Urinary bladder (tissue), 4 donors: ENCODE measurements at places on chromosomes 6 and 20. TPM values are rescaled to one million over a fixed set of nuclear protein-coding genes. Genes with fewer than 3 reads are reported as not detected.

DNA sequence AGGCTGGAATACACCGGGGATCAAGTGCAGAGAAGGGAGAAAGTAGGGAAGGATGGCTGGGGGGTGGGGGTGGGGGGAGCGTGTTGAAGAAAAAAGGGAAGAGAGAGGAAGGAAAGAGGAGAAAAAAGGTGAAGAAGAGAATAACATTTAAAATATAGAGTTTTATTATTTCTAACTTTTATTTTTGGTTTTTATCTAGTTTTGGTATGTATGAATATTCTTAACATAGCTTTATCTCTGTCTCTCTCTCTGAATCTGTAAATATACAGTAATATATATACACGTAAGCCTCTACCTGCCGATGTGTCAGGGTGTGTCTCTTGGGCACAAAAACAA is 30.0 kb downstream of the HLA-F start:
- DNase-seq = no peak

GRCh38 chr6:80988892-80989291 is 763.6 kb downstream of the TENT5A start:
- no peak for DNase-seq

DNA sequence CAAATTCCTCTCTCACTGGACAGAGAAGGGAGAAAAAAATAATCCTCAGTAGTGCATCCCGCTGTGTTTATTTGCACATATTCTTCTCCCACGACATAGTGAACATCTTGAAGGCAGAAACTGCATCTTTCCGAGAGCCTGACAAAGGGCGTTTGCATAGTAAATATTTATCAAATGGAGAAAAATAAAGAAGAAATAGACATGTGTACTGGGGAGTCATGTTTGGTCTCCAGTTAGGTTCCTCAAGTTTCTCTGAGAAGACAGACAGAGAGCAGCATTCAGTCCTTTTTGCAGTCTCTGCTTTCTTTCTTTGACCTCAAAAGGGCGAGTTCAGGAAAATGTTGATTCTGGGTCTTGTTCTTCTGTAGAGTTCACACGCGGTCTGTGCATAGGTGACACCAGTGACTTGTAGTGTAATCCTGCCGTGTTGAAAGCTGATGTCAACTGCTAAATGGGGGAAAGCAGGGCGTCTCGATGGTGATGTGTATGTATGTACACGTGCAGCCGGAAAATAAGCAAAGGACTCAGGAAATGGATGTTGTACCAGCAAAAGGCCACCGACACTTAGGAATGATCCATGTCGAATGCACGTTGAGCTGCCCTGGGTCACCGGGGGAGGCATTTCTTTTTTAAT is 285.6 kb downstream of the ZNF217 start:
- DNase-seq = no peak

DNA sequence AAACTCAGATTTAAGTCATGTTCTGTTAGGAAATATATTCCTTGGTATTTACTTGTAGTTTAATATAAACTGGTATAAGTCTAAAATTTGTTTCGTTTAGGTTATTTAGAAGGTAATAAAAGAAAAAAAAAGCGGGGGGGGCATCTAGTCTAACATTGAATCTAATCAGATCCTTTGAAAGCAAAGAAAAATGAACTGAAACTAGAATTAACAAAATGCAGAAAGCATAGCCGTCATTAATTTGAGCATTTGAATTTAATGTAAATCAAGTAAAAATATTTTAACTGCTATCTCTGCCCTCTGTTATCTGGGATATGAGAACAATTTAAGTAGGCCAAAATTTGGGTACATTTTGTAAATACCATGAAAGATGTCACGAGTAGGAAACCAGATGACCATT is 54.1 kb downstream of the SNX9 start:
- no peak for DNase-seq

DNA sequence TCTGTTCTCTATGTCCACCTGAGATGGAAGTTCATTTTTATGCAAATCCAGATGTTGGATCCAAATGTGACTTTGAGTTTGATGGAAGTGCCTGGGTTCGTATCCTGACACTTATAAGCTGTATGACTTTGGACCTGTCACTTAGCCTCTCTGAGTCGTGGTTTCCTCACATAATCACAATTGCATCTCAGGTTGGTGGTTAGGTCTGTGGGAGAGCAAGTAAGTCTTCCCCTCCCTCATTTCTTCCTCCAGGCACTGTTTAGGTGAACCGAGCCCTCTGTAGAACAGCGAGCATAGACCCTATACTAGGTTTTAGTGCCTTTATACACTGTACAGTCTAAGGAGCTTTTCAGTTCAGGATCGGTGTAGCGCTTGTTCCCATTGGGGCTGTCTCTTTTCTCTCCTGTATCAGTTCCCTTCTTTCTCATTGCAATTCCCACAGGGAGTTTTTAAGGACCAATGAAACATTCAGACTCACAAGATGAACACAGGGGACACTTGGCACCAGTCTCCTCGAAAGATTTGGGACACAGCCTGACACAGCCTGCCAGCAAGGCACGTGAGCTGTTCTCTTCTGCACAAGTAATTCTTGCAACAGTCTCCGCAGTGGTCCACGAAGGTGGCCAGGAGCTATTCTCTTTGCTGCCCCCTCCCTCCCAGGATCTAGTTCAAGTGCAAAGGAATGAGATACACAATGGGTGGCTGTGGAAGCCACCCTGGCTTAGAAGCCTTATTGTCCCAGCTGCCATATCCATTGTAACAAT is 11.8 kb downstream of the TOX2 start:
- DNase-seq = no peak

Gene GNAS-AS1
- total RNA-seq = 1.4 TPM

GRCh38 chr6:167578371-167578901 is 248.3 kb upstream of the AFDN start:
- no peak for DNase-seq

DNA sequence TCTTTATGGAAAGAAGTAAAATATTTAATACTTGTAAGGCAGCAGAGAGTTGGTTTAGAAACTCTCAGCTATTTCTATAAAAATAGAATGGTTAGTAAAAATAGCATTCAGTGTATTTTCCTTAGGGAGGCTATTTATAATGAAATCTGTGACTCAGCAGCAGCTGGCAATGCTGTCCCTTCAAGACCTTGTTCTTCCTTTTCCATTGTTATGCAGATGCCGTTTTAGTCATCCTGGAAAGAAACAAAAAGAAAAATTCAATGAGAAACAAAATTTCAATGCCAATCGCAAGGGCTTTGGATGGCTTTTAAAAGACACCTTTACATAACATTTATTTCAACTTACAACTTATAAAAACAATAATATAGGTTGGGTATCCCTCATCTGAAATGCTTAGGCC is 17.5 kb downstream of the MPC1 start:
- DNase-seq = no peak

- DNase-seq = no peak
Measured at GRCh38 chr20:24437196-24438082, 32.0 kb upstream of the SYNDIG1 start.

Gene CAGE1
- total RNA-seq = not detected

DNA sequence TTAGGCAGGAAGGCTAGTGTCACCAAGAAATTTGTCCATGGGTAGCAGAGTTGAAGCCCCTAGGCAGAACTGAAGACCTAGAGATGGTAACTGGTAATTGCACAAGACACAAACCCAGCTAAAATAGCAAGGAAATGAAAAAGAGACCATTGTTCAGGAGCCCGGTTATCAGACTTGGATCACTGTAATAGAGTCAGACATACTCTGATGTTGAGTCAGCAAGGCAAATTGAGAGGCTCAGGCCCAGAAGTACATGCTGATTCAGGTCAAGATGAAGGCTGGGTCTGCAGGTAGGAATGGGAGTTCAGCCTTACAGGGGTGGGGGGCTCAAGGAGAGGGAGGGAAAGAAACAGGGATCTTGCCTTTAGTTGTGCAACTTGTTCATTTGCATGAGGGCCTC is 6.5 kb upstream of the TMEM242 start:
- DNase-seq = no peak

Gene ACSS1
- 11.1 TPM for total RNA-seq

DNA sequence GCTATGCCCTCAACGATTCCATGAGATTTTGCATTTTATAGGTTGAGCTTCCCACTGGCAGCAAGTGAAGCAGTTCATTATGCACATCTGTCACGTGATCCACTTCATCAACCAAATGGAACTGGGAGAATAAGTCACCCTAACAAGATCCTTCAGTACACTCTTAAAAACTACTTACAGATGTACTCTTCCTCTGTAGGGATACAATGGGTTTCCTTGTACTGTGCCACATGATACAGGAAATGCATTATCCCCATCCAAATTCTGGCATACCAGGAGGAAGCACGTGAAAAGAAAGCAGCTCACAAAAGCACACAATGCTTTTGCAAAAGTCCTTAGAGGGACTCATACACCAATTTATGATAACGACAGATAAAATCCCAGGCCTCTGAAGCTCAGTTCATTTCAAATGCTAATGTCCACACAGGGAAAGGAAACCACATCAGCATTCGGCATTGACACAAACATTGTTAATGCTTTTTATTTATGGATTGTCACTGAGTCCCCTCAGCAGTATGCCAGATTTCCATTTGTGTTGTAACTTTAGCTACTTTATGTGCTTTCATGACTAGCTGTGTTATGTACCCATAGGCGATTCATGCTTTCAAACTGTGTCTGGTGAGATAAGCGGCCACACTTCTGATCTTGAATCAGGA is 58.1 kb upstream of the REV3L start:
- no peak for DNase-seq

Gene PRND
- 30.6 TPM for total RNA-seq

DNA sequence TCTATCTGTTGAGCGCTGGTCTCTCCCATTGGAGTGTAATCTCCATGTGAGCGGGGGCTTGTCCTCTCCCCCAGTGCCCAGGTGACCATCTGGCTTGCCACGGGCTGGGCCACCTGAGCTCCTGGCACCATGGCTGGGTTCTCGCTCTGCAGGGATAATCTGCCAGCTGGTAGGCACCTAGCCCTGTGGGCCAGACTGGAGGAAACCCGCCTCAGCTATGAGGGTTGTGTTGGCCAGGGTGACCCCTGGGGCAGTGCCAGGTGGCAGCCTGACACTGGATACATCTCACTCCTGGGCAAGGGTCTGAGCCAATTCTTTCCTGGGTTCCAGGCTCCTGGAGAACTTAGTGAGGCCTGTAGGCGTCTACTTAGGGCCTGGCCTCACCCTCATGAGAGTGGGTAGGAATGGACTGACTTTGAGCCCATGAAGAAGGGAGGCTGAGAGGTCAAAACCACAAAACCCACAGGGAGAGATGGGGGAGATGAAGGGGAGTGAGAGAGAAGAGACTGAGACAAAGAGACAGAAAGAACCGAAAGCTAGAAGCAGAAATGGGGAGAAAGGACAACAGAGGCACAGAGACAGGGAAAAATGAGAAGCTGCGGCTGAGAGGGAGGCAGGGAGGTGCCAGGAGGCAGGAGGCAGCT is 5.8 kb upstream of the SLC52A3 start:
- DNase-seq = no peak

DNA sequence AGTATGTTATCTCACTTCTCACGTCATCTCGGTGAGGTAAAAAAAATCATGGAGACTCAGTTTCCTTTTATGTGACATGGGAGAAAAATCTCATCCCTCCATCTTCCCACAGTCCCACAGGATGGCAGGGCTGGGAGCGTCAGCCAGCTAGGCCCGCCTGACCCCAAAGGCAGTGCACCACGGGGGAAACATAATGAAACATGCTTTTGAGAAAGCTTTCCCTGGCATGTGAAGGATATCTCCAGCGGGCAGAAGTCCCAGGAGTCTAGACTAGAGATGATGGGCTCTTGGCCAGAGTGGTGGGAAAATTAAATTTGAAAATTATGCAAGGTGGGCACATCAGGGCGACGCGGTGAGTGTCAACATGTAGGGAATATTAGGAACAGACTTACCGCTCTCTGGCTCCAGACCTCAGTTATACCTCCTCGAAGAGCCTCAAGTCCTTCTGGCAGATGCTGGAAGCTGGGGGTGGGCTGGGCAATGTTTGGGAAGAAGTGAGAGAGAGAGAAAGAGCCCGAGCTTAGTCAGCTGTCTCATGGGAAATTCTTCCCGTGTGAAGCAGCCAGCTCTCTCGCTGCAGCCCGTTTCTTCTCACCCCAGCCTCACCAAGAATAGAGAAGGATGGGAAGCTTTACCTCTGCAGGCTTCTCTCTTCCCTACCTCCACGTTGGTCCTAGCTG is 52.3 kb downstream of the MOCS1 start:
- DNase-seq = no peak

DNA sequence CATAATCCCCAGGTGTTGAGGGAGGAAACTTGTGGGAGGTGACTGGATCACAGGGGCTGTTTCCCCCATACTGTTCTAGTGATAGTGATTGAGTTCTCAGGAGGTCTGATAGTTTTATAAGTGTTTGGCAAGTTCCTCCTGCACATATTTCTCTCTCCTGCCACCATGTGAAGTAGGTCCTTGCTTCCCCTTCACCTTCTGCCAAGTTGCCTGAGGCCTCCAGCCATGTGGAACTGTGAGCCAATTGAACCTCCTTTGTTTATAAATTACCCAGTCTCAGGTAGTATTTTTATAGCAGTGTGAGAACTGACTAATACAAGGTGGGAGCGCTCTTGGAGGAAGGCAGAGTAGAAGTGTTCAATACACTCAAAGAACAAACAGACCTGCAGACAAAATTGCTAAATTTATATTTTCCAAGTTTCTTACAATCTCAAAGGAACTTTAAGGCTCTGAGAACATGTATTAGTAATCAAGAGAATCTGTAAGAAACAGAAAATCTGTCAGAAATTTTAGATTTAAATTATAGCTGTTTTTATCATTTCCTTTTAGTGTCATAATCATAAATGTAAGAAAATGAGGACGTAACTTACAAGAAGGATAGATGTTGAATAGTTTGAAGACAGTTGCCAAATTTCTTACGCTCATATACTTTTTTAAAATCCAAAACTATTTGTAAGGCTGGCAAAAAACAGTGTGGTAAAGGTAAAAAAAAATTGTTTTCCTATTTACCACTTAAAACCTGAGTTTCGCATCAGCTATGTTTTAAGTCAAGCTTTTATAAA is 77.7 kb downstream of the ASCC3 start:
- no peak for DNase-seq

DNA sequence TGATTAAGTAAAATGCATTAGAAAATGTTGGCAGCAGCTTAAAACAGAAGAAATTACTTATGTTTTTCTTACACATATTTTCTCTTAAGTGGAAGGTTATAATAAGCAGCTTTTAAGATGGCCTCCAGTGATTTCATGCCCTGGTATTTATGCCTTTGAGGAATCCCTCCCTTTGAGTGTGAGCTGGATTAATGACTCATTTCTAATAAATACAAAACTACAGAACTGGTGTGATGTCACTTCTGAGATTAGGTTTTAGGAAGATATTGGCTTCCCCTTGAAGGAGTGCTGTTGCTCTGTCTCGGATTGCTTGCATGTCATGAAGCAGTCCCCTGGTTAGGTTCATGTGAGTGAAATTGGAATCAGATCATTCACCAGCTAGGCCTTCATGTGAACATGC is 143.2 kb upstream of the EPHA7 start:
- no peak for DNase-seq

Gene SLC22A16
- total RNA-seq = 0.63 TPM

DNA sequence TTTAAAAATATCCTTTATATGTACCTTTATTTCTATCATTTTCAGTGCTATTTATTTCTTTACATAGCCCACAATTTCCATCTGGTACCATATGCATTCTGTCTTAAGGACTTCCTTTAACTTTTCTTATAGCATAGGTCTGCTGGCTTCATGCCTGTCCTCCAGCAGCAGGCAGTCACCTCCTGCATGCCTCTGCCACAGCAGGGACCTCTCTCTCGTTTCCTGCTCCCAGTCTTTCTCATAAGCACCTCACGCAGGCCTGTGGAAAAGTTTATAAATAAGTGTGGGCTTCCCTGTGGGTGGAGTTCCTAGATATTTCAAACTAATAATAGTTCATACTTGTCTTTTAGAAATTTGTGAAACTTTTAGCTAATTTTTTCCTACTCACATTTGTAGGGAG is 133.9 kb downstream of the KCNQ5 start:
- DNase-seq = no peak

Gene SLC2A10
- total RNA-seq = 36.6 TPM
